ENCODE measurements at places on chromosomes 13 and 19.

DNA sequence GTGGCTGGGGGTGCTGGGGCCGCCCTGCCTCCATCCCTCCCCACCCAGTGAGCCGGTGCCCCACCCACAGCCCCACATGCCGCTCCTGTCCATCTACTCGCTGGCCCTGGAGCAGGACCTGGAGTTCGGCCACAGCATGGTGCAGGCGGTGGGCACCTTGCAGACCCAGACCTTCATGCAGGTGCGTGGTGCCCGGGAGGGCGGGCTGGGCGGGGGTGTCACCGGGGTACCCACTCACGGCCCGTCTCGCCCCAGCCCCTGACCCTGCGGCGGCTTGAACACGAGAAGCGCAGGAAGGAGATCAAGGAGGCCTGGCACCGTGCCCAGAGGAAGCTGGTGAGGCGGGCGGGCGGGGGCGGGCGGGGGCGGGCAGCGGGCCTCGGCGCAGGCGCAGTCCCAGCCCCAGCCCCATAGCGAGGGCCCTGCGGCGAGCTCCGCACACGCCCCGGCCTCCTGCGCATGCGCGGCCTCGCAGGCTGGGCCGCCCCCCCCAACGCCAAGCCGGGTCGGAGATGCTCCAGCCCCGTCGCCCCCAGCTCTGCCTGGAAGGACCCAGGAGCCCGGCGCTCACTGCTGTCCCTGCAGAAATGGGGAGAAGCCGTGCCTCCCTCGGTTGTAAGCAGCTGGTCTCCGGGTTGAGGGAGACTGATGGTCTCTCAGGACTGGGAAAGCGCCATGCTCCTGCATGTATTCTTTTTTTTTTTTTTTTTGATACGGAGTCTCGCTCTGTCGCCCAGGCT, 7.7 kb downstream of the ARHGAP45 start:
- DNase-seq = no peak

GRCh38 chr19:48591021-48591420, 15.5 kb upstream of the SPACA4 start:
- DNase-seq = no peak

DNA sequence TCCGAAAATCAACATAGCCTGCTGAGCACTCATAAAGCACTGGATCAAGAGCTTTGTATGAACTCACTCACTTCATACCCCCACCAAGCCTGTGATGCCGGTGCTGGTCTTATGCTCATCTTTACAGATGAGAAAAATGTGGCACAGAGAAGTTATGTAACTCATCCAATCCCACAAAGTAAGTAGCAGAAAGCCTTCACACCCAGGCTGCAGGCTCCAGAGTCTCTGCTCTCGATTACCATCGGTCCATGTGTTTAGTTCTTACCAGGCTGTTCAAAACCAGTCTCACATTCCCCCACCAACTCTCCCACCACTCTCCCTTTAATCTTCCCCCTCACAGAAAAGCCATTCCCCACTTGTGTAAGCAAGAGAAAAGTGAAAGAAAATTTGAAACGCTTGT, 276.0 kb downstream of the DNAJC15 start:
- no peak for DNase-seq

- DNase-seq = peak; percentile 78
Measured at GRCh38 chr19:11130824-11131455, 24.6 kb downstream of the SPC24 start.

GRCh38 chr19:42577016-42577415, 17.7 kb downstream of the CEACAM8 start:
- DNase-seq = no peak

DNA sequence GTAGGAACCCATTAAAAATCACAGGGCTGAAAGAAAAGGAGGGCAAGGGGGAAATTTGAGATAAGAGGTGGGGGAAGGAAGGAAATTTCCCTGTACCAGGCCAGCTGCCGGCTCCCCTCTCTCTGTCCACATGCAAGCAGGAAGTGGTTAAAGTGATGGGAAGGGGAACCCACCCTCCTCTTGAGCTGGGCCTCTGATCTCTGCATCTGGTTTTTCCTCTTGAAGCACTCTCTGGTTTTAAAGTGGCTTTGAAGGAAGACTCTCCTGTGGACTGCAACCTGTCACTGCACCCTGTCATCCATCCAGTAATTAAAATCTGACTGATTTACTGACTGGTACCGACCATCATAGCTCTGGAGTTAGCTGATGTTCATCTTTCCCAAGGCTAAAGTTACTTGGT, 239.6 kb downstream of the TSHZ3 start:
- no peak for DNase-seq

GRCh38 chr19:54506079-54506478, 3.4 kb downstream of the LAIR2 start:
- no peak for DNase-seq

DNA sequence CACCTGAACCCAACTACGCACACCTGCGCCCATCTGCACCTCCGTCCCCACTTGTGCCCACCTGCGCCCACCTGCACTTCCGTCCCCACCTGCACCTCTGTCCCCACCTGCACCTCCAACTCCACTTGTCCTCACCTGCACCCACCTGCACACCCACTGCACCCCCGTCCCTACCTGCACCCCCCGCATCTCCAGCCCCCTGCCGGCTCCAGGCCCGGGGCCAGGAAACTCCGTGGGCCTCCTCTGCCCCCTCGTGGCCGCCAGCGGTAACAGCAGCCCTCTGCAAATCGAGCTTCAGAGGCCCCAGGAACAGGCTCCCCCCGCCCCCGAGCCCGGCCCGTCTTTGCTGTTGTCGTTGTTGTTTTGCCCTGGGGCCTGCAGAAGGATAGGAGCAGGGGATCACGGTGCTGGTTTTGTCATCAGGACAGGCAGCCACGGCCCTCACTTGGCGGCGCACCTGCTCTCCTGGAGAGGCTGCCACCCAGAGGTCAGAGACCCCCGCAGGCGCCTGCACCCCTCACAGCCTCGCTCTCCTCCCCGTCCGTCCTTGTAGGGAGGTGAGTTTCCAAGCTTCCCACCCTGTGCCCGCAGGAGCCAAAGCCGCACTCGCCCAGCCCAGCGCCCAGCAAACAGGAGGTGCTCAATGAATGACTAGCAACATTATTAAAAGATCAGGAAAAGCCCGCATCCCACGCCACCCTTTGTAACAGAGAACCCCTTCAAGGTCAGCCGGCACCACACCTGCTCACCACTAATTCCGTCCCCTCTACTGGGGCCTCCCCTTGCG, 65.4 kb downstream of the GNG7 start:
- peak; percentile 73 for DNase-seq

DNA sequence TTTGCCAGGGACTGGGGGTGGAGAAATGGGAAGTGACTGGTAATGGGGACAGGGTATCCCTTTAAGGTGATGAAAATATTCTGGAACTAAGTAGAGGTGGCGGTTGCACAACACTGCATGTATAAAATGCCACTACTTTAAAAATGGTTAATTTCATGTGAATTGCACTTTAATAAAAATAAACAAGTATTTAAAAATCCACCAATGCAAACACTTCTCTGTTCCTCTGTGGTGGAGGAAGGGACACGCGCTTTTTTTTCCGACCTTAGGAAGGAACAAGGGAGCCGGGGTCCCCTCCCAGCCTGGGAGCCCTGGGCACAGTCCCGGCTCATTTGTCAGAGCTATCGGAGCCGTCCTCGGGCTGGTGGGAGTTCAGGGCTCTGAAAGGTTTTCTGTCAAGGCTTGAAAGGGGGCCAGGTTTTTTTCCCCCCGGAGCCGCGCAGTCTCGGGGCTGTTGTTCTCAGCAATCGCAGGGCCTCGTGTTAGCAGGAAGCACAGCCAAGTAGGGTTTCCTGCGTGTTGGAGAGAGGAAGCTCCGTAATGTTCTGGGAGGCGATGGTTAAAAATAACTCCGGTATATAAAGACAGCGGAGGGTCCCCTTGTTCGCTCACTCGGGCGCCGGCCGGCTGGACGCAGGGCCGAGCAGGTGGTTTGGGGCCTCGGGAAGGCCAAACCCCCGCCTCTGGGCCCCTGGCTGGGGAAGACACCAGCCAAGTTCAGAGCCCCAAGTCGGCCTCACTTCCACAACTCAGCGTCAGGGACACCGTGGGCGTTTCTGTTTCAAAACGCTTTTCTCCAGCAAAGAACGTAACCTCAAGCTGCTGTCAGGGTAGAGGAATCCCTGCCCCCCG, 41.2 kb upstream of the KLF2 start:
- peak; percentile 33 for DNase-seq

DNA sequence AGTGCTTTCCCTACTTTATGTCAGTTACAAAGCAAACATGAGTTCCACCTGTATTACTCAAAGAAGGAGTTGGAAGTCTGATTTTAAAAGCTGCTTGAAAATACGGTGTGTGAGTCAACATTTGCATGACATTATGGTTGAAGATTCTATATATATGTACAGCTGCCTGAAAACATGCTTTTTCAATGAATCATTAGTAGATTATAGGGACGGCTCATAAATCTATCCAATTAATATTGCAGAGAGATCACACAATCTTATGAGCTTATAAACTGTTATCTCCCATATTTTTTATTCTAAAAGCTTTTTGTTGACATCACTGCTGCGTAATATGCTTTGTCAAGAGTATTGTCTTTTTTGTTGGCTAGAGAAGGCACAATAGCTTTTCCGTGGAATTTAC, 873.8 kb downstream of the SLITRK6 start:
- DNase-seq = peak; percentile 19

DNA sequence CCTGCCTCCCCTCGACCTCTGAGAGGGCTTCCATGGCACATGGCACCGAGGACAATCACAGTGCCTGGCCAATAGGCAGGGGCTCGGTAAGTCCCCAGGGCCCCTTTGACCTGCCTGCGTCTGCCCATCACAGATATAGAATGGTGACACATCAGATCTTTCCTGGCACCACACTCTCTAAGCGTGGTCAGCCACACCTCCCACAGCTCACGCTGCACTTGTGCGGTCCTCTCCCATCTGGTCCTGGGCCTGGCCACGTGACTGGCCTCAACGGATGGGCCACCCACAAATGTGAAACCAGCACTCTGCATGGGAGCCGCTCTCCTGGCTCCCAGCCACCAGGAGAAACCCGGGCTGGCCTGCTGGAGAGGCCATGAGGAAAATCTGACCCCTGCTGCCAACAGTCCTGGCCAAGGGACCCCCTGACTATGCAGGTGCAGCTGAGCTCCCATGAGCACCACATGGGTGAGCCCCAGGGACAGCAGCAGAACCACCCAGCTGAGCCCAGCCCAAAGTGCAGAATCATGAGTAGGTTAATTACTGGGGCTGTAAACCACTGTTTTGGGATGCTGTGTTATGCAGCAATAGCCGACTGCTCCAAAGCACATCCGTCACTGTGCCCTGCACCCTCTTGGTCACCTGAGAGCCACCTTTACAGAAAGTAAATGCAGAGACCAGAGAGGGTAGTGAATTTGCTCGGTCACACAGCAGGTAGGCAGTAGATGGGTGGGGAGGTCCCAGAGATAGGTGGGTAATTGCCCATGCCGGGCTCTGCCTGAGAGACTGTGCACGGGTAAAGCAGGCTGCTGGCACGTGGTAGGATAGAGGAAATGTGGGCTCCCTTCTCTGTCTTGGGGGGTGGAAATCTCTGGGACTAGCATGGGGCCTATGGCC, 9.7 kb upstream of the MEF2B start:
- no peak for DNase-seq

DNA sequence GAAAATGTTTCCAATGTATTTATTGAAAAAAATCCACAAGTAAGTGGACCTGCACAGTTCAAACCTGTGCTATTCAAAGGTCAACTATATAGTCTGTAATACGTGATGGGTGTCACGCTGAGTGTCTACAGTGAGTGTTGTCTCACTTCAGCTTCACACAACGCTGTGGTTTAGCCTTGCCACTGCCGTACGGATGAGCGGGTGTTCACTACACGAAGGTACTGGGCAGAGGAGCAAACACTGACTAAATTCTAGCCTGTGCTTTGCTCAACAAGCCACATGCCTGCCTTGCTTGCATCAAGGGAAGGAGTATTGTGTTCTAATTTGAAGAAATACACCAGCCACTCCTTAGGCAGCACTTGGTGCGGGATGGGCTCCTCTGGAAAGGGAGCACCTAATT, 3.4 kb upstream of the FFAR3 start:
- DNase-seq = no peak

DNA sequence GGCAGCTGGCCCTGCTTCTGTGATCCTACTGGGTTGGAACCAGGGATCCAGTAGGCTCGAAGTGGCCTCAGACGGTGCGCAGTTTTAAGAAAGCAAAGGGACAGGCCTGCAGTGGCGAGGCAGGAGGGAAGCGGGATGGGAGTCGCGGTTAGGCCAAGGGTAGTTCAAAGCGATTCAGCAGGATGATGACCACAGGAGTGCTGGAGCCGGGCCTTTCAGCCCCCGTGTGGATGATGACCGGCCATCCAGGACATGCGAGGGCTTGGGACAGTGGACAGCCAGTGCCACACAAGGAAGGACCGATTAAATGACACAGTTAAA, 854 bp downstream of the RNASEH2B start:
- peak; percentile 61 for DNase-seq

GRCh38 chr19:53947624-53948023, 15.1 kb upstream of the CACNG8 start:
- no peak for DNase-seq

DNA sequence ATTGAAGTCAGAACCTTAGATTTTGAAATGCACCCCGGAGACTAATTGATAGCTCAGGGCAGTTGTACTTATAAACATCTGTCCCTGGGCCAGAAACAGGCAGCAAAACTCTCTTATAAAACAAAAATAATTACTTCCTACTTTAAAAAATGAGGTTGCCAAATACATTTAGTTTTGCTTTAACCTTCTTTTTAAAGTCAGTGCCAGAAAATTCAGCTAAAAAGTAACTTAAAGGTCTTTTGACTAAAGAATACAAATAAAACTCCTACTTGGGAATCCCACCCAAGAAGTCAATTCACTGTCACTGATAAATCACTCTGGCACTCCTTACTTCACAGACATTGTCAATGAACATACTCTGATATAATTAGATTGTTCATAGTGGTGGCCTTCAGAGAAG, 60.7 kb downstream of the DOCK9 start:
- peak; percentile 14 for DNase-seq

- peak; percentile 56 for DNase-seq
Measured at GRCh38 chr13:105220063-105220462, 1315.4 kb downstream of the EFNB2 start.

- DNase-seq = no peak
Measured at GRCh38 chr19:35380450-35381124, 9.7 kb downstream of the GPR42 start.

DNA sequence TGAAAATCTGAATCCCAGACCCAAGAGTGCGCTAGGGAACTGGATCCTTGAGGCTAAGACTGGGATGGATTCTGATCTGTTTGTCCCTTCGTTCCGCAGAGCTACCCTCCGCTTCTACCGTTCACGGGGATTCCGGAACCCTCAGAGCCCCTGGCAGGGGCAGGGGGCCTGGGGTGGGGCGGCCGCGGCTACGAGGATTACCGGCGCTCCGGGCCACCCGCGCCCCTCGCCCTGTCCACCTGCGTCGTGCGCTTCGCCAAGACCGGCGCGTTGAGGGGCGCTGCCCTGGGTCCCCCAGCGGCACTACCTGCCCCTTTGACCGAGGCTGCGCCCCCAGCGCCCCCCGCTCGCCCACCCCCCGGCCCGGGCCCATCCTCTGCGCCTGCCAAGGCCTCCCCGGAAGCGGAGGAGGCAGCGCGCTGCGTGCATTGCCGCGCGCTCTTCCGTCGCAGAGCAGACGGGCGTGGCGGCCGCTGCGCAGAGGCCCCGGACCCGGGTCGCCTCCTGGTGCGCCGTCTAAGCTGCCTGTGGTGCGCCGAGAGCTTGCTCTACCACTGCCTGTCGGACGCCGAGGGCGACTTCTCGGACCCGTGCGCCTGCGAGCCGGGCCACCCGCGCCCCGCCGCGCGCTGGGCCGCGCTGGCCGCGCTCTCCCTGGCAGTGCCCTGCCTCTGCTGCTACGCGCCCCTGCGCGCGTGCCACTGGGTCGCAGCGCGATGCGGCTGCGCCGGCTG, 7.1 kb downstream of the SPRED3 start:
- DNase-seq = no peak
